ENCODE measurements at places on chromosomes 5 and 9.

DNA sequence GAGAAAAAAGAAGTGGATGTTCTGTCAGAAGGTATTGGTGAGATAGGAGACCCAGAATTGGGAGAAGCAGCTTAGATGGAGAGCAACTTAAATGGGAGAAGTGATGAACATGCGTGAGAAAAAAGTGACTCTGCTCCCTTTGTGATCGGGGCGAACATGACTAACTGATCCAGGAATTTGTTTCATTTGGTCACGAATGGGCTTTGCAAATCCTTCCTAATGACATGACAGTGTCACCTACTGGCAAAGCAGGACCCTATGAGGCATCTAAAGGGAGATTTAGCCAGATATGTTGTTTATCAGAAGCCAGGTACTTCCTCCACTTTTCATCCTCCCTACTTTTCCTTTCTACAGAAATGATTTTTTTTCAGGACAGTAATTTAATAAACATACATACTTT is 787.4 kb upstream of the RGMB start:
- DNase-seq = no peak

GRCh38 chr9:88711719-88712118 is 176.7 kb downstream of the NXNL2 start:
- no peak for DNase-seq

GRCh38 chr9:88801214-88801796 is 190.0 kb upstream of the S1PR3 start:
- no peak for DNase-seq

DNA sequence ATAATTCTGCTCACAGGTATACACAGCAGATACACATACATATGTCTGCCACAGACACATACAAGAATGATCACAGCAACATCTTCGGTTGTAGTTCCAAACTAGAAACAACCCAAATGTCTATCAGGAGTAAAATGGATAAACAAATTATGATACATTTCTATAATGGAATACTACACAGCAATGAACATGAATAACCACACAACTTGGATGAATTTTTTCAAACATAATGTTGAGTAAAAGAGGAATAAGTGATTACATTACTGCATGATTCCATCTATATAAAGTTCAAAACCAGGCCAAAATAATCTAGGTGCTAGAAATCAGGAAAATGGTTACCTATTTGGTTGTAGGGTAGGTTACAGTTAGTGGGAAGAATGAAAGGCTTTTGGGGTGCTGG is 4.6 kb upstream of the EGFLAM start:
- no peak for DNase-seq

- DNase-seq = no peak
Observed at GRCh38 chr5:16502866-16503265, 37.3 kb upstream of the ZNF622 start.

GRCh38 chr9:100465274-100465673 is 7.7 kb upstream of the TMEFF1 start:
- no peak for DNase-seq

DNA sequence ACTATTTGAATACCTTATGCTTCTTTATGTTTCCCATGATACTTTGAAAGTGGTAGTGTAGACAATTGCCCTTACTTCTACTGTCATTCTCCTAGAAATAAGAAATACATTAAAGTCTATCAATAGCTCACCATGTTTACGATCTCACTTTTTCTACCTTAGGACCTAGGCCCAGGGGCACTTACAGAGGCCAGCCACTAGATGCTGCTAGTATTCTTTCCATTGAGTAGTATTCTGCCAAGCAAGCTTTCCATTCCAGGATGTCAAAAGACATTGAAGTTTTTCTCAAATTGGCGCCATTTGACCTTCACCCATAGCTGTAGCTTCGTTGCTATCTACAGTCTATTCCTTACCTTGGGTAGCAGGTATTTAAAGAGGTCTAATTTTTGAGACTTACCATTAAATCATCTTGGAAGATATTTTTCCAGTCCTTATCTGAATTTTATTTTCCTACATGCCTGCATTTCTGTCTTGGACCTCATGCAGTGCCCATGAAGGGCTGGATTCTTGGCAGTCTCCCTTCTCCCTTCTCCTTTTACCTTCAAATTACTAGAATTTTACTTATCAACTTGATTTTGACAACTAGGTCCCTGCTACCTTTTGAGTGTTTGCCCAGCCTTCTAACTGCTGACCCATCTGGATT is 246.0 kb upstream of the NUDT12 start:
- no peak for DNase-seq

- DNase-seq = peak; percentile 22
Observed at GRCh38 chr5:612498-613424, 621 bp downstream of the CEP72 start.

GRCh38 chr9:26735160-26735559 is 157.4 kb downstream of the CAAP1 start:
- DNase-seq = no peak

DNA sequence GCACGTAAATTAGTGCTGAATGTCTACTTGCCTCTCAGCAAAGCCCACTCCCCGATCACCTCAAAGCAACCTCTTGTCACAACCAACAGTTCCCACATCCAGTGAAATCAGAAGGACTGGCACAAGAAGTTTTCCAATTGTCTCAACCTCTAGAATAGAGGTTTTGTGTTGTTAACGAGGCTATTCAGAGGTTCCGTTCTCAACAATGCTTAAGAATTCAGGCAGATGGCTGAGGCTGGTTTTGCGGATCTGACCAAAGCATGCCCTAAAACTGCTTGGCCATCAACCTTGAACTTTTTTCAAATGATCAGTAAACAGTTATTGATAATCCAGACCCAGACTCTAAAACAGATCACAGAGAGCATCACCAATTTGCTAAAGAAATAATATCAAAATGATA is 52.9 kb downstream of the MAPKAP1 start:
- DNase-seq = no peak

DNA sequence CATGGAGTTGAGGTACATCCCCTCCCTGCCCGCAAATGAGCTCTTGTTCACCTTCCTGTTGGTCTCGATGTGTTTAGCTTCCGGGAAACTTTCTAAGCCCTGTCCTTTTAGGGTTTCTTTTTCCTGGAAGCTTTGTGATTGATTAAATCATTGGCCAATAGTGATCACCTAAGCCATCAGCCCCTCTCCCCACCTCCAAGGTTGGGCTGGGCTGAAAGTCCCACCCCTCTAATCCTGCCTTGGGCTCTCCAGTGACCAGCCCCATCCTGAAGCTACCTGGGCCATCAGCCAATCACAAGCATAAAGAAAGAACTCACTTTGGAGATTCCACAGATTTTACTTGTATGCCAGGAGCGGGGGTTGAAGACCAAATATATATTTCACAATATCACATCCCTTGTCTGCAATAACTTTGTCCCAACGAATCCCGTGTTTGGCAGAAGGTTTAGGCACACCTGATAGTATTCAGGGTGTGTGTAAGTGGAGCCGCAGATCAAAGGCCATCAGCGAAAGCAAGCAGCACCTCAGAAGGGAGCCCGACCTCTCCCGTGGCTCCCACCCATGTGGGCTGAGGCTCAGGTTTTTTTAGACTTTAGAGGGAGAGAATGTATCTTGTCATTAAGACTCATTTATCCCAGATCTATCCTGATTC is 20.4 kb downstream of the ROPN1L start:
- no peak for DNase-seq

Data from stimulated activated CD4-positive, alpha-beta T cell treated with anti-CD3 and anti-CD28 coated beads, Interleukin-1b, Interleukin-23, amount 100 ng/mL, for 48 hours (primary cell).